Neural progenitor cell (in vitro differentiated cells): ENCODE measurements at places on chromosomes 7 and 10.

- no peak for DNase-seq
These were observed 20.8 kb upstream of the FXYD4 start for GRCh38 chr10:43350686-43351085.

GRCh38 chr7:47327698-47328391 is 254.1 kb downstream of the TNS3 start:
- DNase-seq, result peak; percentile 93

GRCh38 chr7:71133232-71133622 is 1.3 kb downstream of the GALNT17 start:
- DNase-seq, result peak; percentile 41

- DNase-seq, result no peak
These were observed 426.5 kb upstream of the AKR1E2 start for GRCh38 chr10:4399556-4399955.

DNA sequence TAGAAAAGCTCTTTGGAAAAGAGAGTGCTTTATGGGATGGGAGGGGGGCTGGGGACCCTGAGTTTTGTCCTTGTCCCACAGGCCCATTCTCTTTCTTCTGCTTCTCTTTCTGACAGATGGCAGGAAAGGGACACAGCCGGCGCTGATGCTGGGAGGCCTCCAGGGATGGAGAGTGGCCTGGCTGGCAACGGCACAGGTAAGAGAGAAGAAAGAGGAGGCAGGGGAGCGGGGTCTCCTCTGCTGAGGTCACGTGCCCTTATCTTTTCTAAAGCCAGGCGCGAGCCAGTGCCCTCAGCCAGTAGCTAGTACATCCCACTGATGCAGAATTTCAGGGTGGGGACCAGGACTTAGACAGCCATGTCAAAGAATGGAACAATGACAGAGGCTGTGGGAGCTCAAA is 9.2 kb downstream of the ZNF775 start:
- DNase-seq, result peak; percentile 2

DNA sequence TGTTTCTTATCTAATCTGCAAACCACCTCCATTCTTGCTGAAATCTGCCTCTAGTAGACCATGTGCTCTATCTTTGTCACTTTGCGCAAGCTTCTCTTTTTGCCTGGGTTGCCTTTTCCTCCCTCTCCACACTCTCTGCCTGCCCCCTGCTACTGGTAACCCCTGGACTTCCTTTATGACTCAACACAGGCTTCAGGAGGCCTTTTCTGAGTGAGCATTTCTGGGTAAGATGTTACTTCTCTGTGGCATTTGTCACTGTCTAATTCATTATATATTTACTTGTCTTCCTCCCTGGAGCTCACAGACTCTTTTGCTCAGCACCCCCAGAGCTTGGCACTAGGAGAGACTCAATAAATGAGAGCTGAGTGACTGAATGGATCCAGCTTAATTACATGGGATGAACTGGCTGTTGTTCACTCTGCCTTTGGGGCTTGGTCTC is 8.4 kb downstream of the GOLGA7B start:
- no peak for DNase-seq

GRCh38 chr10:78756604-78757343 is 312.0 kb upstream of the ZMIZ1 start:
- peak; percentile 44 for DNase-seq

GRCh38 chr7:27871086-27871485 is 131.1 kb downstream of the TAX1BP1 start:
- DNase-seq, result no peak

DNA sequence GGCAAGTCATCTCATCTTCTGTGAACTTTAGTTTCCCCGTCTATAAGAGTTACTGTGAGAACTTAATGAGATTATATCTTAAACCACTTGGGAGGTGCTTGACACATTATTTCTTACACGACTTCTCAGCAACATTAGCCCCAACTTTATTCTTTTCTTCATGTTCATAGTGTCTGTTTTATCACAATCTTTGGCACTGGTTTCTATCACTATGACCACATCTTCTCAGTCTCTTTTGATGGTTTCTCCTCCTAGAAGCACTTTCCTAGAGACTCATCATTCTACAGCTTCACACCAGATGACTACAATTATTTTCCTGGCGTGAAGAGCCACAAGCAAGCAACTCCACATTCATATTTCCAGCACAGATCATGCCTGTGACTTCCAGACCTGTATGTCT is 26.5 kb upstream of the BET1 start:
- DNase-seq, result no peak

GRCh38 chr10:6640433-6641040 is 60.5 kb upstream of the PRKCQ start:
- no peak for DNase-seq

GRCh38 chr10:33099748-33100147 is 141.7 kb upstream of the ITGB1 start:
- DNase-seq, result no peak

DNA sequence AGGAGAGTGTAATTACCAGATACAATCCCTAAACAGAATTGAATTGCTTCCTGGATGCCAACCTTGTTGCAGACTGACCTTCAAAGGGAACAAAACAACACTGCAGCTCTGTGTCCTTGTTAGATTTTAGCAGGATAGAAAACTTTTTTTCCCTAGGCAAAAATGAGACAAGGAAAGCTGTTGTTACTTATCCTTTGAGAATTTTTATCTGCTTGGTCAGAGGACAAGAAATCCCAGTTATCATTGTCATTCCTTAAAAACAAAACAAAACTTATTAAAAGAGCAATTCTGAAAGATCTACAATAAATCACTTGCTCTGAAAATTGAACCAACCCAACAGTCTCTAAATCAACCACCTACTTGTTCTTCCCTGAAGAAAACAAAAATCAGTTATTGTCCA is 652.6 kb downstream of the REEP3 start:
- DNase-seq, result no peak

GRCh38 chr10:75396631-75397495 is 4.7 kb downstream of the ZNF503 start:
- peak; percentile 61 for DNase-seq

- no peak for DNase-seq
These were observed 33.5 kb downstream of the LYZL2 start for GRCh38 chr10:30596013-30596412.

- no peak for DNase-seq
These were observed 14.5 kb upstream of the LIMK1 start for GRCh38 chr7:74069086-74069541.

GRCh38 chr7:114678116-114678515 is 243.8 kb upstream of the MDFIC start:
- no peak for DNase-seq

- no peak for DNase-seq
These were observed 39.5 kb downstream of the IL2RA start for GRCh38 chr10:6022660-6023059.

DNA sequence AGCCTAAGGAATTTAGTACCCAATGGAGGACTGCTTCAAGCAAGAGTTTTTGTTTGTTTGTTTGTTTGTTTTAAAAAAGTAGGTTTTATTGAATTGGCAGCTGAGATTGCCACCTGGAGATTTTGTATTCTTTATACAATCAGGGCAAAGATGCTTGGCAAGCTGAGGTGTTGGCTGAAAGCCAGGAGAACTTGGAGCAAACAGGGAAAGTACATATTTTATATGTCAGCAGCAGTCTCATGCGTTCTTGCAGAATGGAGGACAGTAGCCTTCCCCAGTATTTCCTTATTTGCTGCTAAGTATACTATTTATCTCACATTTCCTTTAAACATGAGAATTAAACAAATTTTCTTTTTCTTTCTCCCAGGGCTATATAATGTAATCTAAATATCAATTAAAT is 22.6 kb upstream of the ICA1 start:
- DNase-seq, result no peak

DNA sequence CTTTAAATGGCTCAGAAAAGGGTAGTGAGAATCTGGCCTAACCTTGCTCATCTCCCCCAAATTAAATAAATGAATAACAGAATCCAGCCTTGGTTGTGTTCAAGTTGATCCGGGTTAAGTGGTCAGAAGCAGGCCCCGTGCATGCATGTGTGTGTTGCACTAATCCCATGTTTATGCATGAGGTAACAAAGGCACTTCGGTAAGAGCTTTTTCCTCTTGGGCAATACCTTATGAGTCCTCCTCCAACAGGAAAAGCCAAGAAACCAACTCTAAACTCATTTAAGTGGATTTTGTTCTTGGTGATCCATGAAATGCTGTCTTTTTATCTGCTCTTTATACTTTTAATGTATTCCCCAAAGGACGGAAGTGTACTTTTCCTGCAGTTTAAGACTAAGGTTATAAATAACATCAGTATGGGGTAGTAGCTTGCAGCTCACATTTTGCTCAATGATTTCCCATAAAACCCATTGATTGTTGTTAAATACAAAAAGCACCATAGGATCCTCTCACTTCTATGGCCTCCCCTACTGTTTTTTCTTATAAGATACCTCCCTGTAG is 104.9 kb upstream of the YAE1 start:
- peak; percentile 24 for DNase-seq

- no peak for DNase-seq
These were observed 1.5 kb upstream of the C10orf95 start for GRCh38 chr10:102452672-102453340.

DNA sequence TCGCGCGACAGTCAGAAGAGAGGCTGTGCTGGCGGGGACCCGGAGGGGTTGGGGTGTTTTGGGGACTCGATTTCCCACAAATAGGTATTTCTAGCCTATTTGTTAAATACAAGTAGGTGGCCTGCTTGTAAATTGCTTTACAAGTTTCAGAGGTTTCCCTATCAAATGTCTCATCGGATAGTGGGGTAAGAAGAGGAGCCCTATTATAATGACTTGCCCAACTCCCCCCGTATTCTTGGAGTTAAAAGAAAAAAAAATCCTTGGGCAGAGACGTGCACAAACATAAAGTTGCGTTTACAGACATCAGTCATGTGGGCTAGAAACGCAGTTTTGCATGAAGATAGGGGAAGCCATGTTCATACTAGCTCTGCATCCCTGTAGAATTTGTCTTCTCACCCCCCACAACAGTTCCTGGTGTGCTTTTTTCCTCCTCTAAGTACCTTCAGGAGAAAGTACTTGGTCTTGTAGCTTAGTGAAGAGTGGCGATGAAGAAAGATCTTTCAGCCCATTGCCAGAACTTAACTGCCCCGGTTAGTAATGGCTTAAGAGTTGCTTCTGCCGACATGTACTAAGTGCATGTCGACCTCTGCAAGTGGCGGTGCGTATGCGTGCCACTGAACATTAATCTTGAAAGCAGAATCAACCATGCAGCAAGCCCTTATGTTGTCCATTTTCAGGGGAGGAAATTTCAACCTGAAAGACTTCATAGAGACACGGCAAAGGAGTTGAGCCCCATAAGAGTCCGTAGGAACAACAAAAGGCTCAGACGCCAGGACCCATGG is 832 bp upstream of the TIAL1 start:
- no peak for DNase-seq

DNA sequence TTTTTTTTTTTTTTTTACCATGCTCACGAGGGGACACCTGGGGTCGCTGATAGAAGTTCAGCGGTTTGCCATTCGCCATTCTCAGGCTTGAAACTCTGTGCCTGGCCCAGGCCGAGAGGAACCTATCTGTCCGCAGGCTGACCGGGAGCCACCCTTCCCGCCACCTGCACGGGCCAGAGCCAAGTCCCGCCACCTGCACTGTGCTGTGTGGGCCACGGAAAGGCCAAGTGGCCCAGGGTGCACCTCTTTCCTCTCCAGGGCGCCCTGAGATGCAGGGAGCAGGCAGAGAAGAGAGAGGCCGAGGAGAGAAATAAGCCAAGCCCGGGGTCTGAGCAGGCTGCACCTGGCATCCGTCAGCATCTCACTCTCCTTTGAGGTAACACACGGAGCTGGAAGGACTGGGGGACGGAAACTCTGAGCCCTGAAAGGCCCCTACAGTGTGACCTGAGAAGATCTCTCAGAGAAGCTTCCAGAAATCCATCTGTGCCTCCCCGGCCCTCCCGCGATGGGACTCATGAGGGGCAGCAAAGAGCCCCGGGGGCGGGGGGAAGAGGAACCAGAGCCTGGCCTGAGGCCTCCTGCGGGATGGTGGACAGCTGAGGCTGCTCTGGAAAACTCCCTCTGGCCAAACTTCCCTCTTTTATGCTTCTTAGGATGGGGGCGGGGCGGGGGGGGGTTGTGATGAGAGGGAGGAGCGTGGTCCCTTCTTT is 46.6 kb downstream of the PRKAG2 start:
- DNase-seq, result no peak

DNA sequence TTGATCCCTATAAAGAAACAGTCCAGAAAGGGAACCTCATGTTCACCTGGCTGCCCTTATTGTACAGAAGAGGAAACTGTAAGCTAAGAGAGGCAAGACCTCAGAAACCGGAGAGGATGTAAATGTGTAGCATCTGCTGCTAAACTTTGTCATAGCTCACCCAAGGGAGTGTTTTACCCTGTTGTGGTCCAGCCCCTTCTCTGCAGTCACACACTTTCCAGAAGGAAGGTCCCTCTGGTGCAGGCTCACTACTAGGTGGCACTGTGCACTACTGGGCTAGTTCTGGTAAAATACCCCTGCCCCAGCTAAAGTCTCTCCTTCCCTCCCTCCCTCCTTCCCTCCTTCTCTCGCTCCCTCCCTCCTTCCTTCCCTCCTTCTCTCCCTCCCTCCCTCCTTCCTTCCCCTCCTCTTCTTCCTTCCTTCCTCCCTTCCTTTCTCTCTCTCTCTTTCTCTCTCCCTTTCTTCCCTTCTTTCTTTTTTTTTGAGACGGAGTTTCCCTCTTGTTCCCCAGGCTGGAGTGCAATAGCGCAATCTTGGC is 42.5 kb upstream of the LCOR start:
- no peak for DNase-seq

- DNase-seq, result peak; percentile 44
These were observed 675.4 kb upstream of the FOXK1 start for GRCh38 chr7:4006687-4007086.

GRCh38 chr7:44194069-44194468 is 4.8 kb upstream of the GCK start:
- no peak for DNase-seq

DNA sequence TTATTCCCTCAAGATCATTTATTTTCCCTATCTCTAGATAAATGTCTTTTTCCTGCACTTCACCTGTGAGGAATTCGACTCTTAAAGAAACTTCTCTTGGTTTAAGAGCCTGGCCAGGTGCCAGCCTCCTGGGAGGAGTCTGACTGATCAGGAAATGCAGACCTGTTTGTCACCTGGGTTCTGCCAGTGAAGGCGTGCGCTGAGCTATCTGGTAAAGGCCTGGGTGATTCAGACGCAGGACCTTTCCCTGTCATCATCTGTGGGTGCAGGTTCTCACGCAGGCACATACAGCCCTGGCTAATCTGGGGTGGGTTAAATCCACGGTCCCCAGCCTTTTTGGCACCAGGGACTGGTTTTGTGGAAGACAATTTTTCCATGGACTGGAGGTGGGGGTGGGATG is 65.3 kb upstream of the AQP1 start:
- DNase-seq, result no peak

- DNase-seq, result peak; percentile 44
These were observed 674 bp upstream of the OSBPL3 start for GRCh38 chr7:24980534-24981170.
